ENCODE measurements at places on chromosomes 3 and 15. TPM values are rescaled to one million over a fixed set of nuclear protein-coding genes. Genes with fewer than 3 reads are reported as not detected.

GRCh38 chr3:69032142-69032541 is 18.7 kb upstream of the EOGT start:
- DNase-seq: no peak

DNA sequence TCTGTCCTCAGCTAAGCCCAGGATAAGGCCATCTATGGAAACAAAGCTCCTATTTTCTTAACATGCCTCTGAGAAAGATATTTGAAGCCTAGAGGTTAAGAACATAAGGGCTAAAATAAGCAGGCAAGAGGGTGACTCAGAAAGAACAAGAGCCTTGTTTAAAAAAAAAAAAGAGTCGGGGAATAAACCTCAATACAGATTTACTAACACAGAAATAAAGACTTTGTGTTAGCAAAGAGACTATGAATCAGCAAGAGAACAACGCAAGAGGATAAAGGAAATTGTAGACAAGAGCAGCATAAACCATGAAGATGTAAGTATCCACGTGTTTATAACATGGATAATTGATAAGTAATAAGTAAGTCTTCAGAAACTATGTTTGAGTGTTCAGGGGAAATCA is 36.0 kb downstream of the RAB27A start:
- DNase-seq: no peak

GRCh38 chr3:46495901-46496456 is 1.8 kb upstream of the RTP3 start:
- no peak for DNase-seq

GRCh38 chr15:51234176-51234927 is 104.0 kb downstream of the CYP19A1 start:
- DNase-seq: no peak

- no peak for DNase-seq
These were observed 54.2 kb downstream of the OSTN start for GRCh38 chr3:191253089-191253799.

DNA sequence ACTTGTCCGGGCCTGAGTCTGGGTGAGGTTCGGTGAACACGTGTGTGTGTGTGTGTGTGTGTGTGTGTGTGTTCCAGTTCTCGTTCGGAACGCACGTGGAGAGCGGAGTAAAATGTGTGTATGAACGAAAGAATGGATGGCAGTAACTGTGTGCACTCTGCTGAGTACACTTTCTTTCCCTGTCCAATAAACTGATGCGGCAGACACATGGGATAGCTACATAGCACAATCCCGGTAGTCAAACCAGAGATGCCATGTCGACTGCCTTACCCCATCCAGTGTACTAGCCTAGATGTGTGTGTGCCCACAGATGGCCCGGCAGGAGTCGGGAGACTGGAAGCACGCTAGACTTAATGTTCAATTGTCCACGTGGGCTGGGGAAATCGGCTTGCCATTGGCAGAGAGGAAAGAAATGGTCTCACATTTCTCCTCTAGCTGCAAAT is 507 bp upstream of the GOLIM4 start:
- peak; percentile 89 for DNase-seq

- DNase-seq: no peak
These were observed 9.6 kb upstream of the RASA2 start for GRCh38 chr3:141477224-141477623.

- DNase-seq: peak; percentile 43
These were observed 7.3 kb downstream of the ACOX2 start for GRCh38 chr3:58529516-58530353.

DNA sequence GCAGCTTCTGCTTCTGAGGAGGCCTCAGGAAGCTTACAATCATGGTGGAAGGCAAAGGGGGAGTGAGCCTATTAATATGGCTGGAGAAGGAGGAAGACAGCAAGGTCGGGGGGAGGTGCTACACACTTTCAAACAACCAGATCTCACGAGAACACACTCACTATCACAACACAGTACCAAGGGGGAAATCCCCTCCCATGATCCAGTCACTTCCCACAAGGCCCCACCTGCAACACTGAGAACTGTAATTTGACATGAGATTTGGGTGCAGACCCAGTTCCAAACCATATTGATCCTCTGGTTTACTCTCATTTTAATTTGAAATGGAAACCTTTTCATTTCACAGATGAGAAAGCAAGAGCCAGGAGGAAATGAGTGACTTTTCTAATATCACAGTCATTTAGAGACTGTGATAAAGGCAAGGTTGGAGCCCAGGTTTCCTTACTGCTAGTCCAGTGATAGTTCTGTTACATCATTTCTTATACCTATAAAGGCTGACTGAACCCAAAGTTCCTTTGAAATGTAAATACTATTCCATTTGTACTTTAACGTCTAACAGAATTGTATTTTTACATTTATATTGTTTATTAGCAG is 105.8 kb upstream of the GAP43 start:
- no peak for DNase-seq

DNA sequence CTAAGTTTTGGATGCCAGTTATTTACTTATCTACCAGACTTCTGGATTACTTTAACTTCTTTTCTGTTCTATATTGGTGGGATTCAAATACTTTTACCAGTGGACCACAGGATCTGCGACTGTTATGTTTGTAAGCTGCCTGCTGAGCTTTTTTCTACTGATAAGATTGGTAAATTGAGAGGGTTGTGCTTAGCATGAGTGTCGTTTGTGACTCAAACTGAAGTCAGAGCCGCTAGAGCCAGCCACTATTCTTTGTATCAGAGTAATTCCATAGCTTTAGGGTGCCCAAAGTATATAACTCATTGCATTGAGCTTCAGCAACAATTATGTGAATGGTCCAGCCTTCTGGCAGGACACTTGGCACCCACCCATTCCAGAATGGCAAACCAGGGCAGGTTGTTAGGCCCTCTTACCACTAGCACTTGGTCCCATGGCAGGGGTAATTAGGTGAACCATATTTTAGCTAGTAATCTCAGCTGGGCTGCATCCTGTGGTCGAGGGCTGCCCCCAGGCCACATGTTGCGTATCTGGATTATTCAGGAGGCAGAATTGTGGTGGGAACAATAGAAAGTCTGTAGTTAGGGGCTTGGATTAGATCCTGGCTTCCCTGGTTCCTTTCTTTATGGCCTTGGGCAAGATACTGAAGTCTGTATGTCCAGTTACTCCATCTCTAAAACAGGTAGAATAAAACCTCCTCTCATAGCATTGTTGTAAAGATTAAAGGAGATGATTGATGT is 6.0 kb downstream of the PLCL2 start:
- DNase-seq: no peak

- DNase-seq: no peak
These were observed 68.3 kb downstream of the GALK2 start for GRCh38 chr15:49238342-49238741.

Gene XCR1
- not detected for total RNA-seq

Gene CCDC54
- not detected for total RNA-seq

Gene TMF1
- total RNA-seq: 12.2 TPM
